Activated naive CD4-positive, alpha-beta T cell (primary cell): ENCODE measurements at places on chromosomes 13 and 19.

- DNase-seq = no peak
Observed at GRCh38 chr19:30070198-30070967, 128.3 kb downstream of the URI1 start.

DNA sequence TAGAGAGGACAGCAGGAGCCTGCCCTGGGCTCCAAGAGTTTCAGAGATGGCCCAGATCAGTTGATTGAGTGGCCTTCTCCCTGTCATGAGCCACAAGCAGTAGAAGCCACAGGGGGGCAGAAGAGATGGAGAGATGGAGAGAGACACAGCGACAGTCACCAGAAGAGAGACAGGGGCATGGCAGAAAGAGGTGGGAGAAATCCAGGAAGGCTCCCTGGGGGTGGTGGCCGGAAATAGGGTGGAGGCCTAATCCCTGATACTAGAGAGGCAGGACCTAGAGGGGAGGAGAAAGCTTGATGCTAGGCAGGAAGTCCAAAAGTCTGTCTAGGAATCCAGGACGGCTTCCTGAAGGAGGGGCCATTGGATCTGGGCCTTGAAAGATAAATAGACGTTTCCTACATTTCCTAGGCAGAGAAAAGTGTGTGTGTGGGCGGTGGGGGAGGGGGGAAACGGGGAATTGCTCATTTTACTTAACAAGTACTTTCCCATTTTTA lies 9.6 kb upstream of the TPM4 start:
- DNase-seq = no peak

GRCh38 chr13:98508685-98509084 lies 68.2 kb downstream of the STK24 start:
- DNase-seq = no peak

DNA sequence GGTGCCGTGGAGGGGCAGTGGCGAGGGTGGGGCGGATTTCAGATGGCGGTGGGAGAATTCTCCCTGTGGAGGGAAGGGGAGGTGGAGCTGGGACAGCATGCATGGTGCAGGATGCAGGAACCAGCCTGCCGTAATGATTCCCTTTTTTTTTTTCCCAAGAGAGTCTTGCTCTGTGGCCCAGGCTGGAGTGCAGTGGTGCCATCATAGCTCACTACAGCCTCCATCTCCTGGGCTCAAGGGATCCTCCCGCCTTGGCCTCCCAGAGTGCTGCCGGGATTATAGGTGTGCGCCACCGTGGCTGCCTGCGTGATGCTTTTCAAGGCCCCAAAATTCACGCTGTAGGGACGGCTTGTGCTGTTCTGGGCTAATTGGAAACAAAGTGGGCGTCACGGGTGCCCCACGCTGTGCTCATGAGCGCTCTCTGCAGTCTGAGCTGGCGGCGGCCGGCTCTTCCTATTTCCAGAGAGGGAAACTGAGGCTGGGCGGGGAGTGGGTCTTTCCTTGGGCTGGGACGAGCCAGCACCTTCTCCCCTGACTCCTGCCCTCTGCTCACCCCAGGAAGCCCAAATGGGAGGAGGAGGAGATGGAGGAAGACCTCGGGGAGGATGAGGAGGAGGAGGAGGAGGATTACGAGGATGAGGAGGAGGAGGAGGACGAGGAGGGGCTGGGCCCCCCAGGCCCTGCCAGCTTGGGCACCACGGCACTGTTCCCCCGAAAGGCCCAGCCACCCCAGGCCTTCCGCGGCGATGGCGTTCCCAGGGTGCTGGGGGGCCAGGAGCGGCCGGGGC lies 6.2 kb downstream of the ARID3A start:
- DNase-seq = no peak
